ENCODE measurements at places on chromosomes 11 and 22.

- no peak for DNase-seq
Observed at GRCh38 chr11:96905143-96905542, 515.3 kb downstream of the JRKL start.

DNA sequence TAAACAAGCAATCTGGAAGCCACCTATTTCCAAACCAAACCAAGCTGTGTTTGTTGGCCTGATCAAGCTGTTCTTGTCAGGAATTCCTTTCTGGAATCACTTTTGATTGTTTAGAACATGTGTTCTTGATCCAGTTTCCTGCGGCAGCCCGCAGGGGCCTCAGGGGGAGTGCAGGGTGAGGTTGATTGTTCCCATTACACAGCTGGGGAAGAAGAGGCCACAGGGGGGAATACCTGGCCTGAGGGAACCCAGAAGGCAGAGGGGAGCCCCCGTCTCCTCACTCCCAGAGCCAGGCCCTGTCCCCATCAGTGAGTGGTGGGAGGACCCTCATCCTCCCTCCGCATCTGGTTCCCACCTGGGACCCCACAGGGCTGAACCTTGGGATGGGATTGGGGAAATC lies 4.2 kb downstream of the MRGPRD start:
- no peak for DNase-seq

- no peak for DNase-seq
Observed at GRCh38 chr11:4704054-4704789, at the start of gene MMP26. Gene MMP26 (plus strand): TSS chr11:4704784.

- no peak for DNase-seq
Observed at GRCh38 chr11:40023724-40024123, 1435.7 kb downstream of the LRRC4C start.

DNA sequence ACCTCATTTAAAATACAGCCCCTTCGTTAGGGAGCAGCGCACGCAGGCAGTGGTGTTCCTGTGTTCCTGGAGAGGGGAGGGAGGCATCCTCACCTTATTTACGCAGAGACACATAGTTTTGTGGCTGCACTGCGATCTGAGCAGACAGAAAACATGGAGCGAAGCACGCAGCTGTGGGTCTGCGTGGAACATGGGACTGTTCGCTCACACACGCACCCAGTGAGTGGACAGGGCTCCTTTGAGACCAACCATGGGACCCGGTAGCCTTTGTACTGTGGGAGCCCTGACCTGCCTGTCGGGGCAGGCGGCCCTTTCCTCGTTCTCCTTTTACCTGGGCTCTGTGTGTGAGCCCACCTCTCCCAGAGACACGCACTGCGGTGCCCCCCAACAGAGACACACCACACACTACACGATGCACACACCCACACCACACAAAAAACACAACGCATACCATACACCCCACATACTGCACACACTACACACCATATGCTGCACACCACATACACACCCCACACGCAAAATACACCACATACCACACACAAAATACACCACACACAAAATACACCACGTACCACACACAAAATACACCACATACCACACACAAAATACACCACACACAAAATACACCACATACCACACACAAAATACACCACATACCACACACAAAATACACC lies 1245.7 kb downstream of the BRD1 start:
- DNase-seq = no peak
